NCI-H446 treated with DMSO at 0.1 percent for 48 hours (cell line): ENCODE measurements at places on chromosomes 2 and 18.

DNA sequence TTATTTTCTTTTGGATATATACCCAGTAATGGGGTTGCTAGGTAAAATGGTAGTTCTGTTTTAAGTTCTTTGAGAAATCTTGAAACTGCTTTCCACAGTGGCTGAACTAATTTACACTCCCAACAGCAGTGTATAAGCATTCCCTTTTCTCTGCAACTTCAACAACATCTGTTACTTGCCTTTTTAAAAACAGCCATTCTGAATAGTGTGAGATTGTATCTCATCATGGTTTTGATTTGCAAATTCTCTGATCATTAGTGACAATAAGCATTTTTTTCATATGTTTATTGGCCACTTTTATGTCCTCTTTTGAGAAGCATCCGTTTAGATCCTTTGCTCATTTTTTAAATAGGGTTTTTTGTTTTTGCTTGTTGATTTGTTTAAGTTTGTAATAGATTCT, 291.3 kb upstream of the COL3A1 start:
- no peak for DNase-seq

DNA sequence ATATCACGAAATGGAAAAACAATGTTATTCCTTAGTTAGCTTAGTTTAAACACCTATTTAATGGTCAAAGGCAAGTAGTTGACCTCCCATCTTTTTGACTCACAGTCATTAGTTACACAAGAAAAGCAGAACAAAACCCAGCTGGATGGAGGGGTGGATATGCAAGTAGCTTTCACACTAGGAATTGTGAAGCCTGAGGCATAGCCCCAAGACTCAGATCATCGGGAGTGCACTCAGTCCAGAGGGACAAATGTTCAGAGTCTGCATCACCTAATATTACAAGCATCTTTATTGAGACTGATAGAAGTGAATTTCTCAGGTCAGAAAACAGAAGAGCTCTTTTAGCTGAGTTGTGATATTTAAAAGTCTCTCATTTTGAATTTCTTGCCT, 15.5 kb upstream of the CPS1 start:
- no peak for DNase-seq

- no peak for DNase-seq
Observed at GRCh38 chr2:31386172-31386571, 28.4 kb downstream of the XDH start.

GRCh38 chr2:106944215-106944614, 58.2 kb upstream of the ST6GAL2 start:
- DNase-seq = no peak

DNA sequence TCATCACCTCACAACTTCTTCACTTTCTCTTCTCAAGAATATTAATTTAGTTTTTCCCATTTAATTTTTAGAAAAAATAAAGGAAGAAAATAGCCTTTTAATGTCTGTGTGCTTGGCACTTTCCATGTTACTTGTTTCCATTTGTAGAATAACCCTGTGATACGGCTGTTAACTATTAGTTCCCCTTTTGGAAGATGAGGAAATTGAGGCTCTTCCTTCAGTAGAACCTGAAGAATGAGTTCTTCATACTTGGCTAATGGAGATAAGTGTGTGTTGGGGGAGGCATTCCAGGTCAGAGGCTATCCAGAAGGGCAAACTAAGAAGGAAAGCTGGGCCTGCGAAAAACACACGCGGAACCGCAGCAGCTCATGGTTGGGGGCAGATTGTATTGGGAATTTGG, 38.3 kb downstream of the ZNF532 start:
- no peak for DNase-seq

GRCh38 chr18:59274533-59274928, 1.3 kb upstream of the RAX start:
- no peak for DNase-seq

DNA sequence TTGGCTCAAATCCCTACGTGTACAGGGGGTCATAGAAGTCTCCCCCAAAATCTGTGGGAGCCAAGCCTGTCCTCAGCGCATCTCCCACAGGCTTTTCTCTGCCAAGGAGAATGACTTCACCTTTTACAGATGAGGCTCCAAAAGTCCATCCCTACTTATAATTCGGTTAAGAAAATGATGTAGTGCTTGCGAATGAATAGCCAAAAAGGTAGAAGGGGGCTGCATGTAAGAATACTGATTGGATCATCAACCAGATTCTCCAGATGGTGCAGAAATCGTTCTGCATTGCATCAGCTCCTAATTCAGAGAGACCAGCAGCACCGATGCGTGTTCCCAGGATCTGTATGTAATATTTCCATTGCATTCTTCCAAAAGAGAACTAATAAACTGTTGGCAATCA, 91.9 kb downstream of the EPHA4 start:
- DNase-seq = peak; percentile 44

DNA sequence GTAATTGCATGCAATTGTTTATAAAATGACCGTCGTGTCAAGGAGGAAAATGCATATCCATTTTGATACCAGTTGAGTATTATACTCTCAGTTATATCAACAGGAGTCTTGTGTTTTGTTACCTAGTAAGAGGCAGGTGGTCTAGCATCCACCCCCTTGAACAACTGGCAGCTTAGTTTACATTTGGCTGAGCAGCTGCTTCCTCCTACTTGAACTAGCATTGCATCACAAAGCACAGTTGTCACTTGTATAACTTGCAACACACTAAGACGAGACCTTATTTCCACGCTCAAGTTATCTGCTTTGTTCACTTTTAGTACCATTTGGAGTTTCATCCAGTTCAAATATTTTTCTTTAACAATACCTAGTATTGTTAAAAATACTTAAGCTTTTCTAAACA, 75.4 kb upstream of the UBE2E3 start:
- no peak for DNase-seq

DNA sequence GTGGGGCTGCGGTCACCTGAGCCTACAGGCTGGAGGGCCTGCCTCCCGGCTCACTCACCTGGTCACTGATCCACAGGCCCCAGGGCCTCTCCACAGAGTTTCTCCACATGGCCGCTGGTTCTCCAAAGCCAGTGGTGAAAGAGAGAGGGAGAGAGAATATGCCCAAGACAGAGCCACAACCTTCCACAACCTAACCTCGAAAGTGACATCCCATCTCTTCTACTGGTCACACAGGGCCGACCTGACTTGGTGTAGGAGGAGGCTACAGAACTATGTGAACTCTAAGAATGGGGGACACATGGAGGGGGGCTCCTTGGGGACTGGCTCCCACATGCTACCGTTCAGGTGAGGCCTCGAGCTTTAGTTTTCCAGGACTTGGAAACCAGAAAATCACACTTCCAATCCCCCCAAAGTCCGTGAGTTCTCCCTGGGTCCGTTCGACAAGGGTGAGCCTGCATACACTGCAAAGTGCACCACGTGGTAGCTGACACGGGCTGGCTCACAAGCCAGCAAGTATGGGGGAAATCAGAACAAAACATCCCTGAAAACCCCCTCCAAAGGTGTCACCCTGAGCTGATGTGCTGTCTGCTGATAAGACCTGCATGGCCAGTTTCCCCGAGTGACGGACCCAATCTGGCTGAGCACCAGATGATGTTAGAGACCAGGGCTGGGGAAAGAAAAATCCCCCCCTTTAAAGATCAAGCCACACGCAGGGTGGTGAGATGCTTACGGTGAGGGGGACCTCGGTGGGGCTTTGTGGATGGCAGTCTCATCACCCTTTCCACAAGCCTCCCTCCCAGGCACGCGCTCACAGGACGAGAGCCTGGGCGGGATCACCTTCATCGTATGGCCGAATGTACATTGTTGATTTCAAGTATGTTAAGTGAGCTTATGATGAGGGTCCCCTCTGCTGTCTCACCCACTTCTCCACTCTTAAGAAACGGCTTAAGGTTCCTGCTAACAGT, 54.2 kb upstream of the SEMA4C start:
- DNase-seq = no peak

- DNase-seq = no peak
Observed at GRCh38 chr2:192500550-192501200, 305.9 kb upstream of the TMEFF2 start.

- DNase-seq = no peak
Observed at GRCh38 chr2:20567159-20567925, 83.6 kb downstream of the HS1BP3 start.

- DNase-seq = no peak
Observed at GRCh38 chr2:201402651-201403562, 45.8 kb upstream of the FLACC1 start.

- DNase-seq = no peak
Observed at GRCh38 chr2:38636069-38636468, 29.8 kb upstream of the GALM start.

GRCh38 chr2:202005272-202005887, 28.3 kb upstream of the FZD7 start:
- no peak for DNase-seq

DNA sequence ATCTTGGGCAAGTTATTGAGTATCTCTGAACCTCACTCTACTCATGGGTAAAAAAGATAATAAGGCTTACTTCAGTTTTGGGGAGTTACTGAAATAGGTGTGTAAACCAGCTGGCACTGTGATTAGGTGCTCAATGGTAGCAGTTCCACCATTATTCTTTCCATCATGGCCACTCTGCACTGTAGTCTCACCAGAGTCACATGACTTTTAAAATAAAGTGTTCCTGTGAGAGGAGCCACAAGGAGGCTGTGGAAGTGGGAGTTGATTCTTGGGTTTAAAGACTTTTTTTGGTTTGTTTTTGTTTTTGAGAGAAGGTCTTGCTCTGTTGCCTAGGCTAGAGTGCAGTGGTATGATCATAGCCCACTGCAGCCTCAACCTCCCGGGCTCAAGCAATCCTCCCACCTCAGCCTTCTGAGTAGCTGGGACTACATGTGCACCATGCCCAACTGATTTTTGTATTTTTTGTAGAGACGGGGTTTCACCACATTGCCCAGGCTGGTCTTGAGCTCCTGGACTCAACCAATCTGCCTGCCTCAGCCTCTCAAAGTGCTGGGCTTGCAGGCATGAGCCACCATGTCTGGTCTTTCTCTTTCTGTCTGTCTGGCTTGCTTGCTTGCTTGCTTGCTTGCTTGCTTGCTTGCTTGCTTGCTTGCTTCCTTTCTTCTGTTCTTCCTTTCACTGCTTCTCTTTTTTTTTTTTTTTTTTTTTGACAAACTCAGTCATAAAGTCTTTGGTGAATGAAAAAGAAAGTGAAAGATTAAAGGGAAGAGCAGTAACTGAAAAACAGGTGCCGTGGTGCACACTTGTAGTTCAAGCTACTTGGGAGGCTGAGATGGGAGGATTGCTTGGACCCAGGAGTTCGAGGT, 21.2 kb upstream of the ACVR1 start:
- no peak for DNase-seq

DNA sequence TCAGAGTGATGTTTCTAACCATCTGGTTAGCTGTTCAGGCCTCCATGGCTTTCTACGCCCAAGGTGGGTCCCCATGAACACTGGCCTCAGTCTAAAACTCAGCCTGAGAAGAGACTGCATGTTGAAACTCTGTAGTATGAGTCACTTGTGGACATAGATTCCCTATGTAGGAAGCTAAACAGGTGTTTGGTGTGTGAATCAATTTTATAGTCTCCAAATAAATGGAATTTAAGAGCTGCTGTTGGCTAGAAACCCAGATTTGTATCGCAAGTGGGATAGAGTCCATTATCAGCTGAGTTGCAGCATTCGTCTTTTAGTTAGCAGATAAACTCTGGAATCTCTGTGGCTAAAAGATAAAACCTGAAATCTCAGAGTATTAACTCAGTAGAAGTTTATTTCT, 131.4 kb downstream of the KCNS3 start:
- no peak for DNase-seq

DNA sequence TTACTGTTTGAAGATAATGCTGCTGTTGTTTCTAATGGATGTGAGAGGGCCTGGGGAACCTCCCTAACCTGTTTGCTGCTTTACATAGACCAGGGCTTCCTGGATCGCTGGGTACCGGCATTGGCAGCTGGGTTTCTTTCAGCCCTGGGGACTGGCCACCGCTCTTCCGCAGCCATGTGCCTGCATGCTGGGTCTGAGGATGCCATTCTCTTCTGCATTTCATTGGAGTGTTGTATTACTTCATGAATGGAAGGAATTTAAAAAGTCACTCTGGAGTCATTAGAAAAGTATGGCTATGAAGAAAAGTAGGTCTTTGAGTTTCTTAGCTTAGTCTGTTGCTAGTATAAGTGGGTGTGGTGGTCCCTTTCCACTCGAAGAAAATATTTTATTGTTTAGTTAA, 107.3 kb upstream of the MGAT5 start:
- no peak for DNase-seq

- no peak for DNase-seq
Observed at GRCh38 chr2:230325316-230326243, 1.4 kb upstream of the SP140L start.

- no peak for DNase-seq
Observed at GRCh38 chr2:143852759-143853158, 667.2 kb downstream of the ZEB2 start.

DNA sequence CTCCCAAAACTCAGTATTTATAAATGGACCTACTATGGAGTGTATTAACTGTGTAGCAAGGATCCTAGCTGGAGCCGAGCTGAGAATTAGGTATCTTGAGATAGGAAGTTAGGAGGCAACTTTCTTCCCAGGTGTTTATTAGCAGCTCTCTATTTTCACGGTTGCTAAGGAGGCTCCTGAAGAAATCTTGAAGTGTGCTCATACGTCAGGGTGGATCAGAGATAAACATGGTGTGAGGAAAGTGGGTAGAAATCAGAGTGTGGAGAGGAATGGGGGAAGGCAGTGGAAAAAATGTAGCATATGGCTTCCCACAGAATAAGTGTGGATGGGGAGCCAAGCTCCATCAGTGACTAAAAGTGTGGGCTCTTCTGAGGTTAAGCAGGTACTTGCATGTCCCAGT, 104.3 kb downstream of the ABCA12 start:
- DNase-seq = no peak

GRCh38 chr2:53252115-53252514, 515.5 kb upstream of the CHAC2 start:
- DNase-seq = no peak

DNA sequence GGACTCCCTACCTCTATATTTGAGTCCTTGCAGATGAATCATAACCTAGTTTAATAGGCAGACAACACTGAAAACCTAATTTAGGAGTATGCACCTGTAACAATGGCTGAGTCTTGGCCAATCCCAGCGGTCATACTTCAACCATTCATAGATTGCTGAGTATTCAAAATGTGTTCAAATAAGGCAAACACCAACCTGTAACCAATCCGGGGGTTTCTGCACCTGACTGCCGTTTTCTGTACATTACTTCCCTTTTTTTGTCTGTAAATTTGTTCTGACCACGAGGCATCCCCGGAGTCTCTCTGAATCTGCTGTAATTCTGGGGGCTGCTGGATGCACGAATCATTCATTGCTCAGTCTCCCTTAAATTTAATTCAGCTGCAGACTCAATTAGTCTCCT, 338.6 kb downstream of the STK39 start:
- no peak for DNase-seq

DNA sequence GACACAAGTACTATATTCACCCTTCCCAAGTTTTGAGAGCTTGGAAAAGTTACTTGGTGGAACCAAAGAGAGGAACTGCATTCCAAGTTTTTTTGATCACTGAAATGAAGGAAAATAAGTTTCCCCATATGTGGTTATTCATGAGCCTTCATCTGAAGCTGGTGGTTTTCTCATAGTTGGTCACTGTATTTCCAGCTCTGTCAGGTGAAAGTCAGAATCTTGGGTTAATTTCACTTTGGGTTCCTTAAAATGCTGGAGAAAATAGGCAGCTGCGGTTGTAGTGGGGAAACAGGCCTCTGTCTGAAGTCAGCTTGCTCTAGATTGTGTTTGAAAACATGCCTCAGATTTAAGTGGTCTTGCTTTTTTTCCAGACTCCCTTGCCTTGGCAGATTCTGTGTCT, 200.5 kb downstream of the HRH4 start:
- no peak for DNase-seq
